ENCODE measurements at places on chromosomes 11 and 22.

DNA sequence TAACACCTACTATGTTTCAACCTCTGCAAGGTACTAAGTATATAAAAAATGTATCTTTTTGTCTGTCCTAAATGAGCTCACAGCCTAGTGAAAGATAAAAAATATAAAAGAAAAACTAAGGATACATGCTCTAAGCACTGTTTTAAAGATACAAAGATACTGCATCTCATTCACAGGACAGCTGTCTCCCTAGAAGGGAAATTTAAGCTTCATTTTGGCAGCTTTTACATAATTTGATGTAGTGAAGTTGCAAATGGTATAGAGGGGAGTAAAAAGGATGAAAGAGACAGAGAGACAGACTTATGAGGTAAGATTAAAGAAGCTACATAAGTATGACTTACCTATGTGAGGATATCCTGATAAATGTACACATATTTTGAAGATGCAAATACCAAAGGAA, 53.6 kb downstream of the LRRC4C start:
- no peak for DNase-seq

DNA sequence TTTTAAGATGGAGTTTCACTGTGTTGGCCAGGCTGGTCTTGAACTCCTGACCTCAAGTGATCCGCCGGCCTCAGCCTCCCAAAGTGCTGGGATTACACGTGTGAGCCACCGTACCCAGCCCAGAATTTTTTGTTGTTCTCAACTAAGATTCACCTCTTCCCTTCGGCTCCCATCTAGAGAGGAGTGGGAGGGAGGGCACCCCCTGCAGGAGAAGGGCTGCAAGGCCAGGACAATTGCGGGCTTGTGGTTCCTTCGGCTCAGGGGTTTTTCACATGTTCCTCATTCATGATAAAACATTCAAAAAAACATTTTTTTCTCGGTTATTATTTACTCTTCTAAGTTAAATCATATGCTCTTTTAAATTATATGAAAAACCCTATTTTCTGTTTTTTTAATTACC, 201.1 kb upstream of the LRRC4C start:
- no peak for DNase-seq

GRCh38 chr11:44007481-44008087, 40.2 kb upstream of the ACCSL start:
- no peak for DNase-seq

DNA sequence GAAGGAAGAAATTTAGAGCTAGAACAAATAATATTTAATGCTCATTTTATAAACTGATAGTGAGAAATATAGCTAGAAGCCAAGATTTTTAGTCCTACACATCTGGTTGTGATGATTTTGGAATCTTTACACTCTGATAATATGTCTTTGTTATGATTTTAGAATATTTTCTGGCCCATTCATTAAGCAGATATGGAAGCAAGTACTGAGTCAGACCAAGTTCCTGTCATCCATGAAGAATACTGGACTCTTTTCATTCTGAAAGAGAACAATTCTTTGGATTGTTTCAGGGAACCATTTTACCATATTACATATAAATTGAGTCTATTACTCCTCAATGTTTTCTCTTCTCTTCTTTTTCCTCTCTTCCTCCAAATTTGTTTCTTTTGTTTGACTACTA, 227.4 kb downstream of the TMEM135 start:
- DNase-seq = no peak

- no peak for DNase-seq
These were observed 710 bp upstream of the THY1 start for GRCh38 chr11:119423509-119424254.

- DNase-seq = no peak
These were observed 85.3 kb upstream of the WNT7B start for GRCh38 chr22:46062232-46062615.

- DNase-seq = no peak
These were observed 11.6 kb upstream of the ALKBH3 start for GRCh38 chr11:43868852-43869567.
